ENCODE measurements at places on chromosomes 1 and 21. TPM values are rescaled to one million over a fixed set of nuclear protein-coding genes. Genes with fewer than 3 reads are reported as not detected.

DNA sequence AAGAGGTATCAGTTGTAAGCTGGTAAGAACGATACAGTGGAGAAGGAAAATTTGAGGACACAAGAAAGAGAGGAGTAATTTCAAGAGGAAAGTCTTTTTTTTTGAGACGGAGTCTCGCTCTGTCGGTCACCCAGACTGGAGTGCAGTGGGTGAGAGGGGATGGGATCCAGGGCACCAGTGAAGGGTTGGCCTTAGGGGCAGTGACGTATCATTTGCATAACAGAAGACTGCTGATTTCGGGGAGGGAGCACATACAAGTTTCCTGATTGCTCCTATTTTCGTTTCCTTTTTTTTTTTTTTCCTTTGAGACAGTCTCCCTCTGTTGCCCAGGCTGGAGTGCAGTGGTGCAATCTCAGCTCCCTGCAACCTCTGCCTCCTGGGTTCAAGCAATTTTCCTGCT, 4.2 kb downstream of the S100A13 start:
- no peaks in the 10 kb centered on the region for H3K27me3 ChIP-seq
- no peak overlapping the region for H3K4me3 ChIP-seq
- no peak for DNase-seq
- H3K4me1 ChIP-seq: peaks cover 25% of the 10 kb centered on the region
- H3K36me3 ChIP-seq: peaks cover 4% of the 10 kb centered on the region

- H3K36me3 ChIP-seq: no peaks in the 10 kb centered on the region
- no peak overlapping the region for H3K27ac ChIP-seq
- DNase-seq: no peak
- no peaks in the 10 kb centered on the region for H3K27me3 ChIP-seq
Measured at GRCh38 chr1:99122039-99122438, 117.4 kb upstream of the PLPPR5 start.

GRCh38 chr1:215002471-215002870, 80.1 kb upstream of the KCNK2 start:
- DNase-seq: no peak
- no peaks in the 10 kb centered on the region for H3K4me1 ChIP-seq
- H3K27ac ChIP-seq: no peak overlapping the region
- no peaks in the 10 kb centered on the region for H3K36me3 ChIP-seq

Gene SDCCAG8
- polyA plus RNA-seq: 73.3 TPM

Gene WNT3A
- polyA plus RNA-seq: not detected

- peaks cover 12% of the 10 kb centered on the region for H3K4me1 ChIP-seq
- H3K27ac ChIP-seq: peak overlapping the region; percentile 72
- H3K36me3 ChIP-seq: peaks cover 3% of the 10 kb centered on the region
Measured at GRCh38 chr1:23394181-23394580, 24.5 kb upstream of the ZNF436 start.

All from spinal cord (tissue), 10 donors.